ENCODE measurements at places on chromosomes 16 and 17.

- no peak for DNase-seq
Observed at GRCh38 chr16:78220571-78220970, 121.1 kb downstream of the WWOX start.

DNA sequence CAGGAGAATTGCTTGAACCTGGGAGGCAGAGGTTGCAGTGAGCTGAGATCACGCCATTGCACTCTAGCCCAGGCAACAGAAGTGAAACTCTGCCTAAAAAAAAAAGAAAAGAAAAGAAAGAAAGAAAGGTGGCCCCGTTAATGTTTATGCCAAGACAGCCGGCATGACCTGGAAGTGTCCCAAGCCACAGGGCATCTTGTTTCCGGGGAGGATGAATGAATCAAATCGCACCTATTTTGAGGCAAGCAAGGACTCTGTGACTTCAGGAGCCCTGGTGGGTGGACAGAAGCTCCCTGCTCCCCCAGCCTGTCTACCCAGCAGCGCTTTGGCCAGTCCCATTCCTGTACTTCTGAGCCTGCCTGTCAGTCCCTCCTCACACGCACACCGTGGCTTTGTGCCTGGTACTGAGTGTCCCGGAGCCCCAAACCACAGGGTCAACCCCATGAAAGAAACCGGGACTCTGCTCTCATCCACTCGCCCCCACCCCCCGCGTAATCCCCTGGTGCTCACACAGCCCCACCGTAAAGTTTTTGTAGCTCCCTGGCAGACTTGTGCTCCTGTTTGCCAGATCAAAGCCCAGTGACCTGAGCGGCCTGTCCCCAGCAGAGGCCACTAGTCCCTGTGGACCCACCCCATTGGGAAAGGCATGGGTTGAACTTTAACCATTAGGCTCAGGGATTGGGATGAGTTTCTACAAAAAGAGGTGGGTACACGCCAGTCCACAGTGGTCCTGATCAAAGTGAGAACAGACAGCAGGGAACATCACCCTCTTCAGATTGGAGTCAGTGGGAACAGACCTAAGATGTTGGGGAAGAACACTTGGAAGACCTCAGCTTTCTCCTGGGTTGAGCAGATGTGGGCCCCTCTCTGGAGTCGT lies 19.3 kb downstream of the CD2BP2 start:
- DNase-seq = peak; percentile 21

- no peak for DNase-seq
Observed at GRCh38 chr16:81836279-81837054, 57.4 kb downstream of the PLCG2 start.

DNA sequence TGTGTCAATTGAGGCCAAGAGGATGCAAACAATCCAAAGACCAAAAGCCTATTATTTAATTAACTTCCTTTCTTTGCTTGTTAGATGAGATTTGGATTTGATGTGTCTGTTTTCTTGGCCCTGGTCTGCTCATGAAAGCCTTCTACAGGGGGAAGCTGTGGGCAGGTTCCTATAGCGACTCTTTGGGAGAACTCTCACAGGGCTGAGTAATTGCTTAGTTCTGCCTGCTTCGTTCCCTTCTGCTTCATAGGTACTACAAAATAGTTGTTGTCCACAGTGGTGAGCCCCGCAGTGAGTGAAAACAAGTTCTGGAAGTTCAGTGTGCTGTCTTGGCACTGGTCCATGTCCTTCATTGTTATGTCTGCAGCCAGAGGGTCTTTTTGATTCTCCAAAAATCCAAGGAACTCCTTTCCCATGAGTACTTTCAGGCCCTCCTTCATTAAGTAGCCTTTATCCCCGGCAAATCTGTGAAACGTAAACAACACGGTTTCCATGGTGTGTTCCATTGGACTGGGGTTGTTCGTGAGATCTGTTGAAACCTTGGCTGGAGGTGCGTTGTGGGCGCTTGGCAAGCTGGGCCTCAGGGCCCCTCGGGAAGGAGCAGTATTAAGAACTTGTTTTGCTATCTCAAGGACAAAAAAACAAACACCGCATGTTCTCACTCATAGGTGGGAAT lies 30.0 kb upstream of the ANKRD40CL start:
- no peak for DNase-seq

DNA sequence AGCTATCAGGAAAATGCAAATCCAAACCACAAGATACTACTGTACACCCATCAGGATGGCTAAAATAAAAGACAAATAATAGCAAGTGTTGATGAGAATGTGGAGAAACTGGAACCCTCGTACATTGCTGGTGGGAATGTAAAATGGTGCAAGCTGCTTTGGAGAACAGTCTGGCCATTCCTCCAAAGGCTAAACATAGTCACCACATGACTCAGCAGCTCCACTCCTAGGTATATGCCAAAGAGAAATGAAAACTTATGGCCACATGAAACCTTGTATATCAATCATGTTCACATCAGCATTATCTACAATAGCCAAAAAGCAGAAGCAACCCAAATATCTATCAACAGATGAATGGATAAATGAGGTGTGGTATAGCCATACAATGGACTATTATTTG lies 28.5 kb downstream of the VAC14 start:
- DNase-seq = peak; percentile 53

DNA sequence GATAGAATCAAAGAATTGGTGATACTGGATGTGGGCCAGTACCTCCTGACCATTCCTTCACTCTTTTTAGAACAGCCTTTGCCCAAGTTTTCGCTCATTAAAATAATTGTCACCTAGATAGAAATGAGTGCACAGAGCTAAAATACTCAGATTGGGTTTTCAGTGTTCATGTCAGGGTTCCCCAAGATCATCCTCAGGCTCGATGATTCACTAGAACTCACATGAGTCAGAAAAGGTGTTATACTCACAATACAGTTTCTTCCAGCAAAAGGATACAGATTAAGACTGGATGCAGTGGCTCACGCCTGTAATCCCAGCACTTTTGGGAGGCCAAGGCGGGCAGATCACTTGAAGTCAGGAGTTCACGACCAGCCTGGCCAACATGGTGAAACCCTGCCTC lies 19.9 kb downstream of the ERCC4 start:
- DNase-seq = no peak

GRCh38 chr17:44972953-44973352 lies 4.8 kb upstream of the C1QL1 start:
- peak; percentile 49 for DNase-seq

GRCh38 chr17:76993651-76994050 lies 125.4 kb downstream of the MGAT5B start:
- no peak for DNase-seq

DNA sequence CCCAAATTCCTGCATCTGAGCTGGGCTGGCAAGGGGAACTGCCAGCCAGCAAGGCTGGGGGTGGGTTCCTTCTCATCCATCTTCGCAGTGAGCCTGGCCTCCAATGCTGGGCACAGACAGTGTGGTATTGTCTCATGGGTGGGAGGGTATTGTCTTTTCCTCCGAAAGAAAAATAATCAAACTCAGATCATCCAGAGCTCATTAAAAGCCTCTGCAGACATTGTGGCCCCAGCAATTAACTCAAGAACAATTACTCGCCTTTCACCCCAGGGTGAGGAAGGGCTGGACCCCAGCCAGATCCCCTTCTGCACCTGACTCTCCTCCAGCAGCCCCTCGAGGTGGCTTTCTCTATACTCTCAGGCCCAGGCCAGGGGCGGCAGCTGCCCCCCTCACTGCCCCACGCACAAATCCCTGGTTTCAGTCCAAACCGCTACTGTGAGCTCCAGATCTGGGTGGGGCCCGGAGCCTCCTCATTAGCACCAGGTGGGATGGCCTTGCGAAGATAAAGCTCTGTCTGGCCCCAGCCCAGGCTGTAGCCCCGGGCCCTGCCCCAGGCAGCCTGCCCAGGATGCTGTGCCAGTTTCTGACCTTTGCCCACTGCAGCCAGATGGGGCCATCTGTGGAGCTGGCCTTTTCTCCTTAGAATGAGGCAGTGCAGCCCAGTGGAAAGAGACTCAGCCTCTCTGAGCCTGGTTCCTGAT lies 2.3 kb upstream of the KRT15 start:
- no peak for DNase-seq

DNA sequence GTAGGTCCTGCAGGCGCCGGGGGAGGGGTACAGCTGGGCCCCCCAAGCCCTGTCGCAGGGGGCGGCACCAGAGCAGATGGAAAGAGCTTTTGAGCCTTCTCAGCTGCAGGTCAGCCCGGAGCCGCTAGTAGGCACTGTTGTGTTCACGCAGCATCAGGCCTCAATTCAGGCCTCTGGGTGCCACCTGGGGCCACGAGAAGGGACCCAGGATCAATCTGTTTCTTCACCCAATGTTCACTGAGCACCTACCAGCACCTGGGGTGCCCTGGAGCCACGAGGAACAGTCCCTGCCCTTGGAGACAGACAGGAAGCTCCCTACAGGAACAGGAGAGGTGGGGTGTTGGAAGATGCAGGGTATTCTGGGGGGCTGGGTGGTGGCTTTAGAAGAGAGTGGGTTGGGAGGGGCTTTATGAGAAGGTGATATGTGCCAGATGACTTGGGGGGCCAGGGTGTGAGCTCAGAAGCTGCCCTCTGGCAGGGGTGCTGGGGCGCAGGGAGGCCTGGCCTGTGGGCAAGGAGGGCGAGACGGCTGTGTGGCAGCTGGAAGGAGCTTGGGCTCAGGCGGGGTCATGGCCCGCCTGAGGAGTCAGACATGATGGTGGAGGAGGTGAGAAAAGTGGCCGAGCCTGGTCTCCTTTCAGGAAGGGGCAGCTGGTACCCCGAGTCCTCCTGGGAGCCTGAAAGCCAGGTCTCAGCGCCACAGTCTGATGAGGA lies 121.9 kb upstream of the GSE1 start:
- no peak for DNase-seq

- DNase-seq = no peak
Observed at GRCh38 chr16:4414187-4414917, 2.0 kb downstream of the CORO7 start.

DNA sequence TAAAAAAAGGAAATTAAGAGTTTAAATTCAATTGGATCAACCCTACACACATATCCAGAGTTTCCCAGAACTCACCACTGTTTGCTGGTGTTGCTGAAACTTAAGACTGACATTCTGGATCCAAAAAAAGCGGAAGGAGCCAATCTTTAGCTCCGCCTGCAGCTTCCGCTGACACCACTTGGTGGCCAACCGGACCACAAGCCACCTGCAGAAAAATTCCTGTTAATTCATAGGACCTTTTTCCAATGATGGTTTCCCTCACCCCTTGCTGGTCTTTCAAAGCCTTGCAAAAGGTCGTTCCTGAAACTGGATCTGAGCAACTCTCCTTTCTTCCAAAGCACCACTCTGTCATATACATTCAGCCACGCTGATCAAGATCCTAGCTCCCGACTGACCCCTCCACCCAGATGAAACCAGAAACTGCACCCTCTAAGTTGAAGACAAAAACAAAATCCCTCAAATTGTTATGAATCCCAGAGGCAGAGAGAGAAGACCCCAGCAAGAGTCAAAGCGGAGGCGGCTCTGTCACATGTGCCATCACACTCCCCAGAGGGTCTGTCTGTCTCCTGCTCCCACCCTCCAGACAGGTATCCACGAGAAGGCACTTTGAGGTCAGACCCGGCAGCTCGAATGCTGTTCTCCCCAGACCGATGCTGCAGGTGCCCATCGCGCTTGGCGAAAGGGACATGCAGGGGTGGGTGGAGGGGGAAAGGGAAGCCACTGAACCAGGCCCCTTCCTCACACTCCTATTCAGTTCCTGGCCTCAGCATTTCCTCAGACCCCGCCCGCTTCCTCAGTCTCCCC lies 773 bp downstream of the BLTP2 start:
- peak; percentile 62 for DNase-seq

DNA sequence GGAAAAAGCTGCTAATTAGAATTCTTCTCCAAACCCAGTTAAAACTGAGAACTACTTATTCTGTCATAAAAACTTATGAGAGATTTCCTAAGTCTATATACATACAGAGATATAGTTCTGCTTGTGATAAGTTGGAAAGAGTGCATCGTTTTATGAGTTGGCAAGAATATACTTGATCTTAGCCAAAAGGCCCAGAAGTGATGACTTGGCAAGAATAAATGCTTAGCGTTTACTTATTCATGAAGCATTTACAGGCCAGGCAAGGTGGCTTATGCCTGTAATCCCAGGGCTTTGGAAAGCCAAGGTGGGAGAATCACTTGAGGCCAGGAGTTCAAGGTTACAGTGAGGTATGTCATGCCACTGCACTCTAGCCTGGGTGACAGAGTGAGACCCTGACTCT lies 81.7 kb downstream of the CYB561 start:
- DNase-seq = peak; percentile 83

- peak; percentile 84 for DNase-seq
Observed at GRCh38 chr17:3030096-3030495, 33.3 kb downstream of the OR1D5 start.

- no peak for DNase-seq
Observed at GRCh38 chr17:67613961-67614360, 103.8 kb upstream of the NOL11 start.

GRCh38 chr16:88968589-88969280 lies 8.3 kb downstream of the CBFA2T3 start:
- no peak for DNase-seq

DNA sequence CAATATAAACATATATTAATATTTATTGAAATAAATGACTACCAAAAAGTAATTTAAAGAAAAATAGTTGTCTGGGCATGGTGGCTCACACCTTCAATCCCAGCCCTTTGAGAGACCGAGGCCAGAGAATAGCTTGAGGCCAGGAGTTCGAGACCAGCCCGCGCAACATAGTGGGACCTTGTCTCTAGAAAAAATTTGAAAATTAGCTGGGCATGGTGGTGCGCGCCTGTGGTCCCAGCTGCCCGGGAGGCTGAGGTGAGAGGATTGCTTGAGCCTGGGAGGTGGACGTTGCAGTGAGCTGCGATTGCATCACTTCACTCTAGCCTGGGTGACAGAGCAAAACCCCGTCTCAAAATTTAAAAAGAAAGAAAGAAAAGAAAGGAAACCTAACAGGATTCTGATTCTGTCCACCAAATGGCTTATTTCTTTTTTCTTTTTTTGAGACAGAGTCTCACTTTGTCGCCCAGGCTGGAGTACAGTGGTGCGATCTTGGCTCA lies 3.4 kb upstream of the BPTF start:
- no peak for DNase-seq

DNA sequence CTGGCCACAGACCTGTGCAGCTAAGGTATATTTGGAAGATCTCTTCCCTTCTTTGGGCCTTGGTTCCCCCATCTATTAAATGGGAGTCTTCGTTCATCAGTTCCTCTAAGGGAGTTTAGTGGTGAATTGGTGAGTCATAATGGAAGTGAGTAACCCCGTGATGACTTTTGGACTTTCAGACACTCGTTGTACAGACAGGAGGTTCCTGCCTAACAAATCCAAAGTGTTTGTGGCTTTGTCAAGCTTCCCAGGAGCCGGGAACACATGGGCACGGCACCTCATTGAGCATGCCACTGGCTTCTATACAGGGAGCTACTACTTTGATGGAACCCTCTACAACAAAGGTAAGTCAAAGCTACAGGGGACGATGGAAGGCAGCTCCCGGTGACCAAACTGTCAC lies 40.4 kb downstream of the WSCD1 start:
- DNase-seq = no peak

GRCh38 chr17:27579304-27579703 lies 51.7 kb upstream of the LGALS9 start:
- no peak for DNase-seq

DNA sequence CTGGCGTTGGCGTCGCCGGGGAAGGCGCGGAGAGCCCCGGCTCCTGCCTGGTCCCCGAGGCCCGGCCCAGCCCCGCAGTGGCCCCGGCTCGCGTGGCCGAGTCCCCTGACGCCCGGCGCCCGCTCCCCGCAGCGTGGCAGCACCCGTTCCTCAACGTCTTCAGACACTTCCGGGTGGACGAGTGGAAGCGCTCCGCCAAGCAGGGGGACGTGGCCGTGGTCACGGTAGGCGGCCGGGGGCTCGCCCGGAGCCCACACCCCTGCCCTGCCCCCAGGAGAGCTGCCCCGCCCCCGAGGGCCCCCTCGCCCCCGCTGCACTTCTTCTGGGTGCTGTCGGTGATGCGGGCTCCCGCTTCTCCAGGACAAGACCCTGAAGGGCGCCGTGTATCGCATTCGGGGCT lies 466 bp downstream of the WDR90 start:
- DNase-seq = no peak

- no peak for DNase-seq
Observed at GRCh38 chr17:43352579-43353331, 46.0 kb upstream of the ARL4D start.
